ENCODE measurements at places on chromosomes 12 and 14.
A peak's percentile ranks its signal among the peaks of the same experiment; 100 is the strongest.

DNA sequence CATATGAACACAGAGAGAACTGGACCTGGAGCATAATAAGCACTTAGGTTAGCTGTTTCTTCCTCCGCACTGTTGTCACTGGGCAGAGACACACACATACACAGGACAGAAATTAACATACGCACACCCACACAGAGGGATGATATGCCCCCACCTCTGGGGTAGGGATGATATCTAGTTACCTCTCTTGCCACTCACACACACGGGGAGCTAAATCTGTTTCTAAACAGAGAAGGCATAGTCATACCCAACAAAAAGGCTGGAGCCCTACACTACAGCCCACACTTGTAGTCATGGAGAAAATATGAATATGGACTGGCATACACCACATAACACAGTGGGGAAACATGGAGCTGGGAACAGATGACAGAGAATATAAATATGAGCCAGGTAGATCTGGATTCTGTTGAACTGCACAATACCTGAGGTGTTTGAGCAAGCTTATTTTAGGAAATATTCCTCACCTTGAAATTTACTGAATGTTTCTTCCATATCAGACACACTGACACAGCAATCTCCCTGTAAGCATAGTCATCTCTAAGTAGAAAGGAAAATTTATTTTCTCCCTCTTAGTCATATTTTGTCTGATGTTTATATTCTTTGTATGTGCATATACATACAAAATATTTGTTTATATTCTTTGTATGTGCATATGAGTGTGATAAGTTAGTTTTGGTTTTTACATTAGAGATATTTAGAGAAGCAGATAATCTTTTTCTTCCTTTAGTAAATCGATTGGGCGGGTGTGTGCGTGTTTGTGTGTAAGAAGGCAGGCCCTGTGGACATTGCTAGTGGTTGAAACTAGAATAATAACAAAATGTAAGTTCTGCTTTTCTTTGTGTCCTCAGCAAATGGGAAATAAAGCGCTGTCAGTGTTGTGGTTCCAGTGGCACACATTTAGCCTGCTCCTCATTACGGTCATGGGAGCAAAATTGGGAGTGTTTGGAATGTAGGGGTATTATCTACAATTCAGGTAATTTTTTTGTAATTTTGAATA is 20.9 kb upstream of the SCFD1 start:
- no peak for DNase-seq

DNA sequence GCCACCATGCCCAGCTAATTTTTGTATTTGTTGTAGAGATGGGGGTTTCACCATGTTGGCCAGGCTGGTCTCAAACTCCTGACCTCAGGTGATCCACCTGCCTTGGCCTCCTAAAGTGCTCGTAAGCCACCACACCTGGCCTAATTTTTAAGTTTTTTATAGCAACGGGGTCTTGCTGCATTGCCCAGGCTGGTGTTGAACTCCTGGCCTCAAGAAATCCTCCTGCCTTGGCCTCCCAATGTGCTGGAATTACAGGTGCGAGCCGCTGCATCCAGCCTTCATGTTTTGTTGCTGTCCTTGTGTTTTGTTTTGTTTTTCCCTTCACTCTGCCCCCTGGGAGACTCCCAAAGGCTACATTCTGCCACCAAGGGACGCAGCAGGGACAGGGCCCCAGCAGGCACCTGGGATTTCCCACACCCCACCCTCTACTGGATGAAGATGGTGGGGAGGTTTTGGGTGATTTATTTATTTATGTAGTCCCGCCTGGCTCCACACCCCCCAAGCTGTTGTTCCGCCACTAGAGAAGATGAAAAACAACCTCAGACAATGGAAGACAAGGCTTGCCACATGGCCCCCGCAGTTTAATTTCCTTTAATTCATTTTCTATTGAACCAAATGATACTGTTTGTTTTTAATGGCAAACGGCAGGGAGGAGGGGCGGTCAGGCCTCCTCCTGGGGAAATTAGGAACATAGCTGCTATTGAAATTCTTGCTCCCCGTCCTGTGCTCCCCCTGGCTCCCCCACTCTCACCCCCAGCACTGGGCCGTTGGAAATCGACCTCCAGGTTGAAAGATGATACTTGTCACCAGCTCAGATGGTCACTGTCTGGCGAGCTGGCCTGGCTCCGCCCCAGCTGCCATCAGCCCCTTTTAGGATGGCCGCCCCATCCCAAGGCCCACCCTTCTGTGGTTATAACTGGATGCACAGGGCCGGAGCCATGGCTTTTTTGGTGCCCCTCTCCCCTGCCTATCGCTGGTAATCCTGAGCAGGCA is 70.3 kb downstream of the RNFT2 start:
- DNase-seq = no peak

- no peak for DNase-seq
Measured at GRCh38 chr14:56115976-56116893, 2.0 kb upstream of the PELI2 start.

GRCh38 chr12:123983822-123984485 is 10.9 kb downstream of the ZNF664 start:
- DNase-seq = peak; percentile 36

DNA sequence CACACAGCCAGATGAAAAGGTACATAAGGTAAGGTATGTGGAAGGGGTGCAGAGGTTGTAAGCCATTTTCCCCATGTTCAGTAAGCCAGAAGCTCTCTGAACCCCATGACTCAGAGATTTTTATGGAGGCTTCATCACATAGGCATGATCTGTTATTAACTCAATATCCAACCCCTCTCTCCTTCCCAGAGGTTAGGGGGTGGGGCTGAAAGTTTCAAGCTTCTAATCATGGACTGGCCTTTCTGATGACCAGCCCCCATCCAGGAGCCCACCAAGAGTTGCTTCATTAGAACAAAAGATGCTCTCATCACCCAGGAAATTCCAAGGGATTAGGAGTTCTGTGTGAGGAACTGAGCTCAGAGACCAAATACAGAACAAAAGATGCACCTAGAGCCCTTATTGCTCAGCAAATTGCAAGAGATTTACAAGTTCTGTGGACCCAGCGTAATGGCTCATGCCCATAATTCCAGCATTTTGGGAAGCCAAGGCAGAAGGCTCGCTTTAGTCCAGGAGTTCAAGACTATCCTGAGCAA is 103.2 kb upstream of the DAAM1 start:
- DNase-seq = no peak

DNA sequence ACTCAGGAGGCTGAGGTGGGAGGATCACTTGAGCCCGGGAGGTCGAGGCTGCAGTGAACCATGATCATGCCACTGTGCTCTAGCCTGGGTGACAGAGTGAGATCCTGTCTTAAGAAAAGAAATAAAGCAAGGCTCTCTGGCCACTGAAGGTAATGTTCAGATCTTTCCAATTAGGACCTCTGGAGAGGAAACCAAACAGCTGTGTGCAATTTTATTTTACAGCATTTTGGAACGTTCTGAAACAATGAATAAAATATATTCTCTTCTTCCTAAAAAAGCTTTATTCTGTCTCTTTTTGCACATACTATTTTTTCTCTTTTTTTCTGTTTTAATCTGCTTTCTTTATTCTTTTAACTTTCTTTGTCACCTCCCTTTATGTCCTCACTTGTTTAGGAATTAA is 5.0 kb upstream of the YBX3 start:
- no peak for DNase-seq

DNA sequence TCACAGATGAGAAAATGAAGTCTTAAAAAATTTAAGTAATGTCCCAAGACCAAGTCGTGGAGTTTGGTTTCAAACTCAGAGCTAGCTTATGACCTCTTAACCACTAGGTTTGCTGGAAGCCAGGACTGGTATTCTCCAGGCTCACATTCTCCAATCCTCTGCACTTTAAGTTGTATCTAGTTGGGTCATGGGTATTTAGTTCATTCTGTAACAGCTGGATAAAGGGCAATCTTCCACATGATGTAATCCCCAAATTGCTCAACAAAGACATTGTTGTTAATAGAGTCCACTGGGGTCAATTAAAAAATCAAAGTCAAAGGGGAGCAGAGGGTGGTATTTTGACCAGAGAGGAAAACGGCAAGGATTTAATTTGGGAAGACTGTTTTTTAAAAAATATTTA is 17.8 kb upstream of the GAS2L3 start:
- DNase-seq = no peak

- no peak for DNase-seq
Measured at GRCh38 chr14:76550534-76550933, 174.6 kb downstream of the ESRRB start.

DNA sequence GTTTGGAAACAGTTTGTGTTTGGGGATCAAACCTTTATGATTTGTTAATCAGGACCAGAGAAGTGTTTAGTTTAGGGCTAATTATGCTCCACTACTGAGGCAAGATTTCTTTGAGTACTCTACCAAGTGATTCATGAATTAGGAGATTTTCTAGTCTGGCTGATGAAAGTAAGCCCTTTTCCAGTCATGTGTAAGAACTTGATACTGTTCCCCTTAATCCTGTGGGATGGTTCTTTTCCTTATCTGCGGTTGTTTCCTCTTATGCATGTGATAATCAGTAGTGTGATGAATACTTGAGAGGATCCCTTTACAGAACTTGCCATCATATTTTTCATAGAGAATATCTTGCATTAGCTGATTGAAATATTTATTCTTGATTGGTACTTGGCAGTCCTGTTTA is 42.1 kb downstream of the DYRK2 start:
- DNase-seq = no peak

- DNase-seq = no peak
Measured at GRCh38 chr12:100433701-100434100, 40.0 kb upstream of the NR1H4 start.

- DNase-seq = no peak
Measured at GRCh38 chr14:37711831-37712475, 116.5 kb downstream of the TTC6 start.

DNA sequence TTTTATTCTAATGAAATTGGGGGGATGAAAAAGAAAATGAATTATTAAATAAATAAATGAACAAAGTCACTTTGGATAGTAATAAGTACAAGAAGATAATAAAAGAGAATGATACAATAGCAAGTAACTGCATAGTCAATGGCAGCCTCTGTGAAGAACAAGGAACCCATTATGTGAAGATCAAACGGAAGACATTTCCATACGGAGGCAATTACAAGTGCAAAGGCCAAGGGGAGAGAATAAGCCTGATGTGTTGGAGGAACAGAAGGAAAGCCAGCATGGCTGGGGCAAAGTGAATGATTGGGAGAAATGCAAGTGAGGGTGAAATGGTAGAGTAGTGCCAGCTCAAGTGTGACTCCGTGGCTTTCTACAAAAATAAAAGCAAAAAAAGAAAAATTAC is 43.9 kb upstream of the CHPT1 start:
- no peak for DNase-seq

DNA sequence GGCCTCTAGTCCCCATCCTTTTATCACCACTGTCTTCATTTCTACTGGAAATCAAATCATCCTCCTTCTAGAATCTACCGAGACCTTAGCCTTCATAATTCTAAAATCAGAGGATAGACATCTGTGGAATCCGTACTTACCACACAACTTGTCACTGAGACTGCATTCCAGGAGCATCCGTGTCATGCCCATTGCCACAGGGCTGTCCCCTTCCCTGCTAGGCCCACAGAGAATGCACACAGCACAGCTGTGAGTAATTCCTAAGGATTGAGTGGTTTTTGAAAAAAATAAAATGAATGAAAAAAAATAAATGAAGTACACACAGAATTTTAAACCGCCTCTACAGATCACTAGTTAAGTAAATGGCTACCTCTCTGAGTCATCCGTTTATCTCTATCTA is 21.0 kb upstream of the MAGOHB start:
- no peak for DNase-seq

DNA sequence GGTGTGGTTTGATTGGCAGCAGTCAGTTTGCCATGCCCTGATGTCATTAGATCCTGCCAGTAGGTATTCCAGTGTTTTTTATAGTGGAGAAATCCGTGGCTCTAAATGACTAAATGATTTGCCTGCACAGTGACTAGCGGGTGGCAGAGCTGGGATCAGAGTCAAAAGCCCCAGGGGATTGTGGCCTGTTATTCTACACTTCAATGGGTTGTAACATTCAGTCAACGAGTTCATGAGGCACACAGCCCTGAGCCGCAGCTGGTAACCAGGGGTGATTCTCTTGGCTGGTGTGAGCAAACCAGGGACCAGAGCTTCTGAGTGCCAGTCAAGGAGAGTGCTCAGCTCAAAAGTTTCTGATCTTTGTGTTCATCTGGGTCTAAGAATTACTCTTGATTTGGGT is 1.8 kb downstream of the MYH6 start:
- no peak for DNase-seq

GRCh38 chr12:110352401-110352800 is 51.1 kb downstream of the ANAPC7 start:
- DNase-seq = no peak

DNA sequence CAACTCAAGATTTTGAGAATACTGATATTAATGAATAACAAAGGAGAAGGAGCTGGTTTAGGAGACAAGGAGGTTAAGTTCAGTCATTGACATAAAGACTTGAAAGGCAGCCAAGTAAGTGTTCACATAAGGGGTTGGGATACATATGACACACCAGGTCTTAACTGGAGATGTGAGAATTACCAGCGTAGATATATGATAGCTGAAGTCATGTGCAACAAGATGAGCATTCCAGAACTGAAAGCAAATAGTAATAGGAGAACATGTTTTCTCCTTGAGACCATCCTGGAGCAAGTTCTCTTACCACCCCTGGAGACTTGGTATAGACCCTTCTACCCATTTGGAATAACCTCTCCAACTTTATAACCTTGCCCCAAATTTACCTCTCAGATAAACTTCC is 43.3 kb upstream of the NPFF start:
- DNase-seq = no peak

DNA sequence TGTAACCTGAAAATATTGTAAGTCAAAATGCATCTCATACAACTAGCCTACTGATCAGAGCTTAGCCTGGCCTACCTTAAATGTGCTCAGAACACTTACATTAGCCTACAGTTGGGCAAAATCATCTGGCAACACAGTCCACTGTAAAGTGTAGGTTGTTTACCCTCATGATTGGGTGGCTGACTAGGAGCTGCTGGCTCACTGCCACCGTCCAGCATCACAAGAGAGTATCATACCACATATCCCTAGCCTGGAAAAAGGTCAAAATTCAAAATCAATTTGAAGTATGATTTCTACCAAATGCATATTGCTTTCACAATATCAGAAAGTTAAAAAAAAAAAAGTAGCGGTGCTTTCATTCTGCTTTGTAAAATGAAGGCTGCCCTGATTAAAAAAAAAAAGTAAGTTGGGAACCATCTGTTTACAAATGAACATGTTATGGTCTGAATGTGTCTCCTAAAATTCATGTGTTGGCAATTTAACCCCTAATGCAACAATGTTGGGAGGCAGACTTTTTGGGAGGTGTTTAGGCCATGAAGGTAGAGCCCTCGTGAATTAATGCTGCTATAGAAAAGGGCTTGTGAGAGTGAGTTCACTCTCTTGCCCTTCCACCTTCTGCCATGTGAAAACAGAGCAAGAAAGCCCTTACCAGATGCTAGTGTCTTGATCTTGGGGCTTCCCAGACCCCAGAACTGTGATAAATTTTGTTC is 211.8 kb downstream of the PPM1H start:
- DNase-seq = no peak

DNA sequence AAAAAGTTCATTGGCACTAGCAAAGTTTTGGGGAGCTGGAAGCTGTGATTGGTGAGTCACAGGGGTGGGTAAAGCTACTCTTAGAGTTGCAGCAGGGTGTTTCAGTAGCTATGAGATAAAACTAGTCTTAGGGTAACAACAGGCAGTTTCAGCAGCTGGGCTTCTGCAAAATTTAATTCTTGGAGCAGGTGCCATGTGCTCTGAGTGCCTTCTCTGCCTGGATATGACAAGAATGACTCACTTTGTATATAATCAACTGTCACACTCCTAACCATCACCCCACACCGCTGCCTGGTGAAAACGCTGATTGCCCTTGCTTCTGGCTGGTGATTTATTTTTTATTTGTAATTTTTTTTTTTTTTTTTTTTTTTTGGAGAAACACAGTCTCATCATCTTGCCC is 10.5 kb upstream of the PLBD2 start:
- DNase-seq = no peak

- DNase-seq = no peak
Measured at GRCh38 chr12:11347810-11348209, 37.6 kb upstream of the PRB4 start.

Data from femur (tissue), 1 donor.